ENCODE measurements at places on chromosomes 1 and 21. TPM values are rescaled to one million over a fixed set of nuclear protein-coding genes. Genes with fewer than 3 reads are reported as not detected.

Gene DUSP10
- 4.4 TPM for total RNA-seq

DNA sequence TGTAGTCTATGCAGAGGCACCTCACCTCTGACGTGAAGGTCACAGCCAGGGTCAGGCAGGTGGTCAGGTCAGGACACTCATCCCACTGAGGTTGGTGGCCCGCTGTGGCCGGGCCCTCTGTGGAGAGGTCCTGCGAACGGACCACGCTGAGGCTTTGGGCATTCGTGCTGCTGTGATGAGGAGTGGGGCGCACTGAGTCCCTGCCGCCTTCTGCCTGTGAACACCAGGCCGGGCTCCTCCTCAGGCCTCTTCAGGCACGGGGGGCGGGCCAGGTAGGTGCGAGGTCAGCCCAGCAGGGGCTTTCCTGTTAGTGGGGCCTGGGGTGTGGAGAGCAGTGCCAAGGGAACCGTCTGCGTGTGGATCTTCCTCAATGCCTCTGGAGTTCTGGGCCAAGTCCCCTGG, 39.0 kb downstream of the COQ8A start:
- DNase-seq, result no peak

DNA sequence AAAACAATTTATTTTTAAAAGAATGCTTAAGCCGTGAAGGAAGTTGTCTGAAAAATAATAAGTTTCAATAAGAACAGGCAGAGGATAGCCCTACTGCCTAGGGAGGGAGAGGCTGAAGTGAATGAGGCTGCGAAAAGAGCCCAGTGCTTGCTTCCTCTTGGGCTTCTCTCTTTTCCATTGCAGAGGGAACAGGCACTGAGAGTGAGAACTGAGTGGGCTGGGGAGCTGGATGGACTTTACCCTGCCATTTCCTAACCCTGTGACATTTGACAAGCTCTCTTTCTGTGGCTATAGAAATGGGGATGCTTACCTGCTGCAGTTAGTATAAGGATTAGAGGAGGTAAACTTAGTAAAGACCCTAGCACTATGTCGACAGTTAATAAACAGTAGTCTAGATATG, 30.0 kb downstream of the TENT5C start:
- no peak for DNase-seq

DNA sequence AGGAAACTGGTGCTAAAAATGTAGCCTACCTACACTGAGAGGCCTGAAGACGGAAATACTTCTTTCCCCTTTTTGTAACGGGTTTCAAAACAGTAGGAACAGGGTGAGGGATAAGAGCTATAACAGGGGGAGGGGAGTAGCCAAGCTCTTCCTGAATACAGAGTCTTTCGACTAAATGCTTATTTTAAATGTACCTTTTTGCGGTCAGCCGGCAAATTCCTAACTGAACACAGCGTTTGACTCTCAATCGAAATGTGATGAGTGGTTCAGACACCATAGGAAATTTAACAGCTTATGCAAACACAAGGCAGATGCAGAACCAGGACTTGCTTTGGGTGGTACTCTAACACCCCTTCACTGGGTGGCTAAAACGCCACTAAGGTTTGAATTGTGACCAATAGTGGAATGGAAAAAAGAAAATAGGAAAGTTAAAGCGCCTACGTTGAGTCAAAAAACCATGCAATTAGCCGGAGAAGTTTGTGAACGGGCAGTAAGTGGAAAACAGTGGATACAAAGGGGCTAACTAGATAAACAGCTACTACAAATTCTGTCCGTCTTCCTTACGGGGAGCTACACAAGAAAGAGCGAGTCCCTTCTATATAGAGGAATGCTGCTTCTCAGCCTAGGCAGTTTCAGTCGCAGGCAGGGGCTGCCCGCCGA, 1.7 kb downstream of the EGLN1 start:
- no peak for DNase-seq

Gene CCDC30
- total RNA-seq, result 22.2 TPM

Gene PAQR6
- 7.7 TPM for total RNA-seq

Gene RIPPLY3
- 0.73 TPM for total RNA-seq

- DNase-seq, result no peak
Observed at GRCh38 chr1:218660678-218661053, 315.5 kb downstream of the TGFB2 start.

DNA sequence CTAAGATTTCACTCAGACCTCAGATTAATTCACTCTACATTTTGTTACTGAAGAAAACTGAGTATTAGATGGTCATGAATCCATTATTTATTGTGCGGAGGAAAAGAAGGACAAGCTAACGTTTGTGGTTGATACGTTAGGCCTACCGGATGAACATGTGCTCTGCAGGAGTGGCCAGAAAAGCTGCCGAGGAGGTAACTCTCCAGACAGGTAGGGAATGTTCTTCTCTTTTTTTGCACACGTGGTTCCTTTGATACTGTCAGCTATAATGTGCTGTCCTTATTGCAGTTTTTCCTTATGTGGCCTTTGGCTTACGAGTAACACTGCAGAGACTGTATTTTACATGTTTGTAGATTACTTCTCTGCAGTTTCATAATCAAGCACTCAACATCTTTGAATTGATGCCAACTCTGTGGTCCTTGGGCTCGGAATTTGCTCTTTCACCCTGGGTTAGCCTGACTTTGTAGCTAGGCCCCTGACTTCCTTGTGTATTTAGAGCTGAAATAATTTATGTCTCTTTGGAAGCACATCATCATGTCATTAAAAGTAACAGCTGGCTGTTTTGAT, 13.6 kb downstream of the MTR start:
- no peak for DNase-seq

GRCh38 chr1:228507961-228508652, 20.9 kb downstream of the RNF187 start:
- no peak for DNase-seq

Gene MUTYH
- 18.4 TPM for total RNA-seq

DNA sequence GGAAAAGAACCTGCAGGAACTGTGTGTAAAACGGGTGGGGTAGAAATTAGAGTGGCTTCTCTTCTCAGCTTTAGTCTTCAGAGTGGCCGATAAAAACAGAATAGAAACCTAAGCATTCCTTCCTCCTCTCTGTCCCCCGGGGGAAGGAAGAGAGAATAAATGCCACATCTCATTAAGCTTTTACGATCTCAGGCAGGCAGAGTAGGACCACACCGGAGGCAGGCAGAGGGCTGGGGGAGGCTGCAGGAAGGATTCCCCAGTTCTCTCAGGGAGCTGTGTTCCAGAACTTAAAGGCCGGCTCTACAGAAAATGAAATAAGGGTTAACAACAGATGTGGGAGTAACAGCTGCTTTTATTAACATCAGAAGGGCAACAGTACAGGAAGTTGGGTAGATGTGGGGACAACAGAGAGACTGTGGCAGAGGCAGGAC, 24.5 kb upstream of the MEF2D start:
- no peak for DNase-seq

GRCh38 chr1:36922593-36923426, 111.5 kb downstream of the GRIK3 start:
- DNase-seq, result no peak

Gene NBPF3
- 13.5 TPM for total RNA-seq

DNA sequence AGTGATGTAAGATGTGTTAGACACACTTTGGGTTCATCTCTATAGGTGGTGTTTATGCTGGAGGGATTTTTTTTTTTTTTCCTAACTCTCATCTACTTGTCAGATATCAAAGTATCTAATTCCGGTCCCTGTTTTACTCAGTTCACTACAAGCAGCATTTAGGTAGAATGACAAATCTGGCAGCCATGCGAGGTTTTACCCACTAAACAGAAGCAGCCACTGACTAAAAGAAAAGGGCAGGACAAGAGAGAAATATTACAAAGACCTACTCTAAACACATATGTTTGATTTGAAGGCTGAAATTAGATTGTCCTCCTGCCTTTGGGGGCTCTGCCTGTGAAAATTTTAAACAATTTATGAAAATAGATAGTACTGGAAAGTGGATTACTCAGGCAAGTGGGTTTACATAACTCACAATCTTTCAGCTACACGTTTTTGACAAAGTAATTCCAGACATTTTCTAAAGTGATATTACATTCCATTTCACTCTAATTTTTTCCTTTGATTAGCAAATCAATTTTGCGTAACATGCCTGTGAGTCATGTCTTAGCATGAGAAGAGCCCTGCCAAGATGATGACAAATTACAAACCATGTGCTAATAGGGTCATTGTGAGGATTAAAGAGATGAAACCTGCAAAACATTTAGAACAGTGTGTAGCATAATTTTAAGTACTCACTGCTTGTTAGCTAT, 172.6 kb downstream of the PLA2G4A start:
- DNase-seq, result no peak

Gene PTAFR
- 2.6 TPM for total RNA-seq

Gene LRRC38
- total RNA-seq, result 2.4 TPM

DNA sequence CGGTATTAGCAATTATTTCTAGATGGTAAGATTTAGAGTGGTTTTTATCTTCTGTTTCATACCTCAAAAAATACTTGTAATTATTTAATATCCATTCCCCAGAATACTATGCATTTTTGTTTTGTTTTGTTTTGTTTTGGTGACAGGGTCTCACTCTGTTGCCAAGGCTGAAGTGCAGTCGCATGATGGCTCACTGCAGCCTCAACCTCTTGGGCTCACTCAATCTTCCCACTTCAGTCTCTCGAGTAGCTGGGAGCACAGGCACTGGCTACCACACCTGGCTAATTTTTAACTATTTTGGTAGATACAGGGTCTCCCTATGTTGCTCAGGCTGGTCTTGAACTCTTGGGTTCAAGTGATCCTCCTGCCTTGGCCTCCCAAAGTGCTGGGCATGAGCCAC, 252.7 kb downstream of the AKT3 start:
- DNase-seq, result no peak

- DNase-seq, result no peak
Observed at GRCh38 chr1:106515375-106515774, 541.1 kb upstream of the PRMT6 start.

Gene CD5L
- total RNA-seq, result 0.27 TPM
